Fibroblast of skin of abdomen (primary cell): ENCODE measurements at places on chromosomes 5 and 9.
A peak's percentile ranks its signal among the peaks of the same experiment; 100 is the strongest.

DNA sequence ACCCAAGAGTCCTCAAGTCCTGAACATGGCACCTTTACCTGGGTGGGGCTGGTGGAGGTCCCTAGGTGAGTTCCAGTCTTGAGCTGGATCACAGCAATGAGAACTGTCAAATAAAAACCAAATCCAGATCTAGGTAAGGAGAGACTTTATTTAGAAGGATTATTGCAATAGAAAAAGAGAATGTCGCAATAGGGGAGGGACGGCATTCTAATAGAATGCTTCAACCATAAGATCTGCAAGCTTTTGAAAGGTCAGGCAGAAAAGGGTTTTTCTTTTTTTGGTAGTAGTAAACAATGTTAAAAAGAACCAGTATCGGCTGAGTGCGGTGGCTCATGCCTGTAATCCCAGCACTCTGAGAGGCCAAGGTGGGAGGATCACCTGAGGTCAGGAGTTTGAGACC lies 5.2 kb upstream of the GCNT1 start:
- peak; percentile 53 for DNase-seq

GRCh38 chr9:27369591-27369990 lies 72.6 kb upstream of the EQTN start:
- no peak for DNase-seq

GRCh38 chr5:141947316-141947715 lies 10.7 kb downstream of the PCDH12 start:
- no peak for DNase-seq

- DNase-seq = peak; percentile 69
Measured at GRCh38 chr9:35666045-35666444, 1.1 kb upstream of the ARHGEF39 start.

- DNase-seq = no peak
Measured at GRCh38 chr5:174402222-174402812, 322.1 kb upstream of the MSX2 start.

DNA sequence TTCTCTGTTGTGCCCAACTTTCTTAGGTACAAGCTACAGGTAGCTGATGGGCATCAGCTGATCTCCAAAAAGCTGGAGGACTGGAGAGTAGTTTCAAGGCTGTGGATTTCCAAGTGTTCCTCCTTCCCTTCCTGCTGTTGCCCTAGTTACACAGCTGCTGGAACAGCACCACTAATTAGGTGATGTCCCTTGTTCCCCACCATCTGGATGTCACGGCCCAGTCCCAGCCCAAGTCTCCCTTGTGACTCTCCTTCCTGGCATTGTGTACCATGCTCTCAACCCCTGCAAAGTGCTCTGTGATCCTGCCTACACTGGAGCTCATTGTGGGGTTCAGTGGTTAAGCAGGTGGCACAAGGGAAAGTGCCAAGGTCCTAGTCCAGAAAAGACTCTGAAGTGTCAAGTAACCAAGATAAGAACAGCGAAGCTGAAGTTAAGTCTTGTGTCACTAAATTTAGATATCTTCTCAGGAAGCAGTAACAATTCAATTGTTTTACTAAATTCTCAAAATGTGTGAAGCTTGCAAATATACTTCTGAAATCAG lies 604.5 kb downstream of the ISL1 start:
- DNase-seq = no peak
